ENCODE measurements at places on chromosomes 11 and 22. TPM values are rescaled to one million over a fixed set of nuclear protein-coding genes. Genes with fewer than 3 reads are reported as not detected.

GAL3ST3 gene
- total RNA-seq, result not detected

FGF4 gene
- total RNA-seq, result not detected

GRCh38 chr11:106275151-106275550 is 197.7 kb downstream of the AASDHPPT start:
- no peak for DNase-seq

DNA sequence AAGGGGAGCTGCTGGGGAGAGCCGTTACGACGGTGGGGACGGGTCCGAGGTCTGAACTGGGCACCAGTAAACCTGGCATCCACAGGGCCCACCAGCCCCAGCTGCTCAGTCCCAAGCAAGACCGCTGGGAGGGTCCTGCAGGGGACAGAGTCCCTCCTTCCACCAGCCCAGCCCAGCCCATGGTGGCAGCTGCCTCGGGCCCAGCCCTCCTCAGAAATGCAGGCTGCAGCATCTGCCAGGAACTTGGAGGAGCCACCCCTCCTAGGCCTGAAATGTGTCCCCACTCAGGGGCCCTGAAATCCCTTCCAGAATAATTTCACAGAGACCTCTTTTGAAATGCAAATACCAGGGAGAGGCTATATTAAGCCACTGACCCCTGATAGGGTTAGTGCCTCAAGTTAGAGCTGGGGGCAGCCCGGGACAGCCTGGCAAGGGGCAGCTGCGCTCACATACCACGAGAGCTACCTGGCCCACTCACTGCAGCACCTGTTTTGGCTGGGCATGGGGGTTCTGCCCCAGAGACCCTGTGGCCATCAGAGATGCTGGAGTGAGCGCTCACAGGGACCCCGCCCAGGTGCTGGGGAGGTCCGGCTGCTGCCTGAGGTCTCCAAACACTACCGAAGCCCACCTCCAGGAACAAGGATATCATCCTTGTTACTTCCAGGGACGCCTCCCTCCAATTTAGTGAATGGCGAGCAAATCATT is 53.1 kb downstream of the CELSR1 start:
- no peak for DNase-seq

GRCh38 chr11:78453140-78453935 is 35.7 kb upstream of the GAB2 start:
- no peak for DNase-seq

DNA sequence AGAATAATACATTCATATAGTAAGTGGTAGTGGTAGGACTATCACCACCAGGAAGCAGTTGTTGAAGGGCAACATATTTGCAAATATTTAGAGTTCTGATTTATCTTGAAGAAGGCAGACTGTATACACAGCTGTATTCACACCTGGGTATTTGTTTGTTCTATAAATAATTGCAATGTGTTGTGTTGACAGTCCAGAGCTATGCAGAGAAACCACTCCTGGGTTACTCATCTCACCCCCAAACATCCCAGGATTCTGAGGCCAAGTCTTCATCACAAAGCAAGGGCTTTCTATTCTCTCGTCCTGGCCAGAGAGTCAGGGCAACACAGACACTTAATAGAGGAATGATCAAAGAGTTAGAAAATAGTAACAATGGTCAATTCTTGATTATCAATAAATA is 102.1 kb upstream of the FAT3 start:
- no peak for DNase-seq

DNA sequence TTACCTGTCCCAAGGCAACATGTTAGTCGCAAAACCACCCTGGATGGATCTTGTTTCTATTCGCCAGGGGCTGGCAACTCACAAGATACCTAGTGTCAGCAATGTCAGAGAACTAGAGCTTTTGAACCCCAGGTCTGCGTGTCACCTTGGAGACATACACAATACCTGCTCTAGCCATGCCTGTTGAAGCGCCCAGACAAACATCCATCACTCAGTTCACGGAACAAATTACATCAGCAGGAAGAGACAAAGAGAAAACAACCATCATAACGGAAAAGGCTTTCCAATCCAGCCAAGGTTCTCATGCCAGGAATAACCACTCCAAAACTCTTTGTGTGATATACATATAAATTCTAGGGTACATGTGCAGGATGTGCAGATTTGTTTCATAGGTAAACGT is 2.2 kb downstream of the CD59 start:
- DNase-seq, result no peak

DCHS1 gene
- total RNA-seq, result 12.0 TPM

- no peak for DNase-seq
Observed at GRCh38 chr11:126257764-126258163, 10.9 kb downstream of the SRPRA start.

KRTAP5-4 gene
- total RNA-seq, result not detected

ALDH3B2 gene
- total RNA-seq, result not detected

DNA sequence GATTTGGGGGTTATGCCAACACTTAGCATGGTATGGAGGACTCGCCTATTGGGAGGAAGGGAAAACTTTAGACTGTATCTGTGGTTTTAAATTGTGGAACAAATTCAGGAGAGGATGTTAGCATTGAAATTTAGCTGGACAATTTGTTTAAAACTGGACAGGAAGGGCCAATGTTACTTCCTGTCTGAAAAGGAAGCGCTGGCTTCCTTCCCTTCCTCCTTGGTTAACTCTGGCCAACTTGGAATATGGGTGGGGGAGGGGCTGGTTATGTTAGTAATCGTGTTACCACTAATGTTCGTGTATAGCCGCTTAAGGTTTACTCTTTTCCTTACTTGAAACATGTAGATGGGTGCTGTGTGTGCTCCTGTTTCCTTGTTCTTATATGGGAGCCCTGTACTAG is 13.9 kb downstream of the CTNND1 start:
- peak; percentile 43 for DNase-seq

DNA sequence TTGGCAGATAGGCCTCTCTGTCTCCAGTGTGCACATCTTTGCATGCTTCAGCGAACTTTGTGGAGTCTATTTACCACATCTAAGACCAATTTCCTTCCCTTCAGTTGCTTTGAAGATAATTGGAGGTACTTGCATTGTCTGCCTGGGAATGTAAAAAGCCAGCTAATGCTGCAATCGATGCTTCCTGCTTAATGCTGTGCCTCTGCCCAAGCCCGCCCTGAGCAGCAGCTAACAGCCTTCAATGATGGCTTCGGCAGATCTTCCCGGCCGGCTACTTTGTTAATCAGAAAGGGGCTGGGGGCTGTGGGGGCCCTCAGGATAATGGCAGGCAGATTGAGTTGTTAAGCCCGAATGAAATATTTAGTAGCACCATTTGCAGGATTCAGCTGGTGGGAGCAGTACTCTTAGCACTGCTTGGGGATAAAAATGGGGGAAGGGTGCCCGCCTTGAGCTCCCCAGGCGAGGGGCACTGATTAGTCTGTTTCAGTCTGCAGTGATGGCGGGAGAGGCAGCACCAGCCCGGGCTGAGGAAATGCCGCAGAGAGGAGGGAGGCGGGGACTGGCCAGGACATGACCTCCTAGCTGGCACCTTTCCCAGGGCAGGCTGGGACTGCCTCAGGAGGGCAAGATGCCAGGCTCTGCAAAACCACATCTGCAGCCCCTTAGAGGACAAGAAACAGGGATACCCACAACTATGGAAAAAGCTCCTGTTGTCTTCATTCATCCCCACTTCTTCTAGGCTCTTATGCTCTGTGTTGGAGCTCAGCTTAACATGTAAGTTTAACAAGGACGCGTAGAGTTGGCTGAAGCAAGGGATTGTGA is 460.0 kb downstream of the BUD13 start:
- no peak for DNase-seq

DNA sequence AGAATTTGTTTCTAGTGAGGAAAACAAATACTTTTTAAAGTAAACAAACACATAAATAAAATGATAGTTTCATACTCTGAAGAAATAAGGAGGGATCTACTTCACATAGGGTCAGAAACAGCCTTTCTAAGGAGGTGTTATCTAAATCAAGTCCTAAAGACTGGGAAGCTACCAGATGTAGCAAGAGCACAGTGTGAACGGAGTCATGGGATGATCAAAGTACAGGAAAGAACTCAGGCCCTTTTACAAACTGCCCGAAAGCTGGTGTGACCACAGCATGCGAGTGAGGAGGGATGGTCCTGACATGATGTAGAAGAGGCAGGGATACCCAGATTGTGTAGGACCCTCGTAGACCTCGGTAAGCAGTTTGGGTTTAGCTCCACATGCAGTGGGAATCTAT is 102.8 kb downstream of the ARHGAP32 start:
- DNase-seq, result no peak

SLC22A9 gene
- not detected for total RNA-seq

GRCh38 chr11:114262681-114263512 is 33.3 kb upstream of the NNMT start:
- DNase-seq, result no peak

MAJIN gene
- total RNA-seq, result not detected

DNA sequence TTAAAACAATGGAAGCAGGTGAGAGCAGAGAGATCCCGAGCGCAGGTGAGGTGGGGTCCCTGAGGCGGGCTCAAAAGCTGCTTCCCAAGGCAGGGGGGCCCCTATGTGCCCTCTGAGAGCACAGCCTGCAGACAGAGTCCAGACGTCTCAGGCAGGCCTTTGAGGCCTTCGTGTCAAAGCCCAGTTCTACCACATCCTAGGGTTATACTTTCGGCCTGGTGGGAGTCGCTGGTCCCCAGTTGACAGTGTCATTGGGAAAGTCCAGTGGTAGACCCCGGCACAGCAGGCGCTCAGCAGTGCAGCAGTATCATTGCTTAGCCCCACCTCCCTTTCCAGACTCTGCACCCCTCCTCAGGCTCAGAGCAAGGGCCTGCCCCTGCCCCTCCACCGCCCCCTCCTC is 9.1 kb downstream of the LINC01488 start:
- DNase-seq, result no peak

DNA sequence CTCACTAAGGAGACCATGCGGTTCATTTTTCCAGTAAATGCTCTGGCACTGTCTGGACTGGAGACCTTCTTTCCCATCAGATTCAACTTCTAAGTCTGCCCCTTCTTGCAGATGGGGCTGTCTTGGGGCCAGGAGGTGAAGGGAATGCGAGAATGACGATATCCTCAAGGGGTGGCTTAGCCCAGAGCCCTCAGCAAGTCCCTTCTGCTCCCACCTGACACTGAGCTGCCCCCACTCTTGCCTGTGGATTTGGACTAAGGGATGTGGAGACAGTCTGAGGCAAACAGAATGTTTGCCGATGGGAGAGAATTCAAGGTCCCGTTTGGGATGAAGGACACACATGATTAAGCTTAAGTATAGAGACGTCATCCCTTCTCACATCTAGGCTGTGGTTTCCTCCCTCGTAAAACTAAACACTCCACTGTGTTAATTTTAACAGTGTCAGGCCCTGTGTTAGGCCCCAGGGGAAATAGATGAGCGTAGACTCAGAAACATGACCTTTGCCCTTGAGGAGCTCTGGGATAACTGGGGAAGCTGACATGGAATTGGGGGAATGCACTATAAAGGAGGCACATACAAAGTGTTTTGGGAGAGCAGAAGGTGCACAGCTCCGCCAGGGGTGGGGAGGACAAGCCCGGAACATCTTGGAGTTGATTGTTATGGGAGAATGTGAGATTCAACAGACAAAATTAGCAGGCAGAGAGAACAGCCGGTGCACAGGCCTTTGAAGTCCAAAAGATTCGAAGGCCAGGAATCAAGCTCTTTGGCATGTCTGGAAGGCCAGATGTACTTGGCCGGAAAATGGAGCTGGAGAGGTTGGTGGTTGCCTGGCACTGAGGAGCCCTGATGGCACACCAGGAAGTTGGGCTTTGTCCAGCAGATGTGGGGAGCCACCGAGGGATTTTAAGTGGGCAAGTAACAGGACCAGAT is 71.6 kb downstream of the ST3GAL4 start:
- DNase-seq, result no peak

DNA sequence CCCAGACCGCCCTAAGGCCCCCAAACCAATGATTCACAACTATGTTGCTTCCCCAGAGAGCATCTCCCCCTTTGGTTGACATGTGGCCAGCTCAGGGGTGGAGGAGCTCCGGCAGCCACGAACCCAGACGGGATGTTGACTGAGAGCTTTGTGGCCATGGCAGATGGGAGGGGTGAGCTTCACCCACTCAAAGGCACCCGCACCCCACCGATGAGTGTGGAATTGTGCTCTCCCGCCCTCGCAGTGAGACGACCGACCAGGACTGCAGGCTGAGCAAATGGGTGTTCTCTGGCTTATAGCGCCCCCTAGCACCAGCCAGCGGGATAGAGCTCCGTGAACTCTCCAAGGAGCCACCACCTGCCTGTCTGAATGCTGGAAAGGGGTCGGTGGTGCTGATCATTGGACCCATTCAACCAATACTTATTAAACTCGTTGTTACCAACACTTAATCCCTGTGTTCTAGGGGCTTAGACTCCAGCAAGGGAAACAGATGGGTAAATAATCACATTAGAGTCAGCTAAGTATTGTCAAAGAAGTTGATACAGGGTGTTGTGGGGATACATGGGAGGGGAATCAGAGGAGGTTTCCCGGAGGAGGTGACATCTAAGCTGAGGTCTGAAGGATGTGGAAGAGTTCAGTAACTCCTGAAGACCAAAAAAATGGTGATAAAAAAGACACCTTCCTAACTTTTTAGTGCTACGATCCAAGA is 4.5 kb upstream of the TIMP3 start:
- DNase-seq, result peak; percentile 64

TBX1 gene
- total RNA-seq, result 0.31 TPM

GRCh38 chr11:75510004-75510722 is 15.6 kb downstream of the GDPD5 start:
- no peak for DNase-seq

CARS1 gene
- 34.9 TPM for total RNA-seq

DNA sequence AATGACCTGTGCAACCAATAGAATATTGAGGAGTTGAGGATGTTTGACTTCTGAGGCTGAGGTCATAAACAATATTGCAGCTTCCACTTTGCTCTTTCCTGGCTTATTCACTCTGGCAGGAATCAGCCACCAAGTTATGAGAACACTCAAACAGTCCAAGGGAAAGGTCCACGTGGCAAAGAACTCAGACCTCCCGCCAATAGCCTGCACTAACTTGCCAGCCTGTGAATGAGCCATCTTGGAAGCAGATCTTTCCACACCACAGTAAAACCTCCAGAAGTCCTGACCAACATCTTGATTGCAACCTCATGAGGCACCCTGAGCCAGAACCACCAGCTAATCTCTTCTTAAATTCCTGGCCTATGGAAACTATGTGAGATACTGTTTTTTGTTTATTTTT is 22.7 kb upstream of the PICALM start:
- peak; percentile 41 for DNase-seq

- no peak for DNase-seq
Observed at GRCh38 chr22:39243439-39244135, 1.2 kb downstream of the PDGFB start.

GRCh38 chr11:77821349-77821851 is 456 bp downstream of the AAMDC start:
- no peak for DNase-seq

LARGE2 gene
- total RNA-seq, result not detected

All from SJSA1 (cell line).